A673 (cell line): ENCODE measurements at places on chromosomes 7 and 10. TPM values are rescaled to one million over a fixed set of nuclear protein-coding genes. Genes with fewer than 3 reads are reported as not detected.

CNNM1 gene
- 0.66 and 0.73 TPM in 2 replicates for total RNA-seq

GPR146 gene
- total RNA-seq, result 0.95 and 2.4 TPM in 2 replicates

EGFR gene
- 0.59 and 0.84 TPM in 2 replicates for total RNA-seq

GHRHR gene
- not detected in 2 replicates for total RNA-seq

TMEM273 gene
- total RNA-seq, result not detected in 2 replicates

ARMS2 gene
- total RNA-seq, result not detected in 2 replicates

VPS41 gene
- total RNA-seq, result 45.8 and 55.3 TPM in 2 replicates

SORBS1 gene
- 0.52 and 0.56 TPM in 2 replicates for total RNA-seq

GPR26 gene
- not detected in 2 replicates for total RNA-seq

AGAP9 gene
- 9.5 and 11.7 TPM in 2 replicates for total RNA-seq

TMEM229A gene
- total RNA-seq, result 22.2 and 24.6 TPM in 2 replicates

KCNH2 gene
- total RNA-seq, result 1.5 and 4.0 TPM in 2 replicates

TUBAL3 gene
- 0.19 TPM in 1 of 2 replicates, not detected in the other for total RNA-seq

BUD31 gene
- 180 and 194 TPM in 2 replicates for total RNA-seq

SEMA4G gene
- total RNA-seq, result 6.1 and 9.2 TPM in 2 replicates

HOXA9 gene
- total RNA-seq, result not detected in 2 replicates

CPA5 gene
- total RNA-seq, result not detected in 2 replicates

FZD8 gene
- total RNA-seq, result 49.9 and 50.5 TPM in 2 replicates

INMT gene
- 0.11 and 0.17 TPM in 2 replicates for total RNA-seq

GRM3 gene
- total RNA-seq, result not detected in 2 replicates

SUFU gene
- 20.5 and 23.3 TPM in 2 replicates for total RNA-seq

ACTL6B gene
- 0.31 TPM in 1 of 2 replicates, not detected in the other for total RNA-seq

WEE2 gene
- 0.09 TPM in 1 of 2 replicates, not detected in the other for total RNA-seq

NUDT13 gene
- total RNA-seq, result 2.0 and 2.1 TPM in 2 replicates

EPO gene
- total RNA-seq, result 0.21 TPM in 1 of 2 replicates, not detected in the other

TMEM196 gene
- total RNA-seq, result not detected in 2 replicates

MAP3K8 gene
- 4.5 TPM in 2 replicates for total RNA-seq

GPR158 gene
- total RNA-seq, result not detected in 2 replicates

GJD4 gene
- total RNA-seq, result not detected in 2 replicates

HOXA10 gene
- not detected in 2 replicates for total RNA-seq

CALD1 gene
- total RNA-seq, result 47.9 and 48.0 TPM in 2 replicates

ATP6V0A4 gene
- not detected in 2 replicates for total RNA-seq

NODAL gene
- total RNA-seq, result not detected in 2 replicates

EIF3A gene
- 169 and 181 TPM in 2 replicates for total RNA-seq
